Suprapubic skin (tissue), 4 donors: ENCODE measurements at places on chromosomes 3 and 15. TPM values are rescaled to one million over a fixed set of nuclear protein-coding genes. Genes with fewer than 3 reads are reported as not detected.

GRCh38 chr3:17035033-17035432 lies 150.3 kb downstream of the PLCL2 start:
- DNase-seq = no peak

DNA sequence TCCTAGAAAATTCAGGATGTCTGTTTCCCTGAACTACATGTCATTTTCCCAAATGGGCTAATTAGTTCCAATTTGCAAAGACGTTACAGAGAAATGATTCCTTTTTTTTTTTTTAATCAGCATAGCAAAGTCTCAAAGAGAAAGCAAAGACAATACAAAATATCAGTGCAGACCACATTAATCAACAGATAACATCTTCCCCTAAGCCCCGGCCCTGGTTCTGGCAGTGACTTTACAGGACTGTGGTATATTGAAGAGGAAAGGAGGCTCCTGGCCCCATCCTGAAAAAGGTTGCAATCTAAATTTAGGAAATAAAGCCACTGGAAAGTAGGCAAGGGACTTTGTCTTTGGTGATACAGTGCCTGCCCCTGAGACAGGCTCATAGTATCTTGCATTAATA lies 836.5 kb downstream of the NTRK3 start:
- DNase-seq = no peak

- no peak for DNase-seq
Measured at GRCh38 chr3:194711913-194712312, 26.2 kb downstream of the FAM43A start.

GRCh38 chr15:90141646-90142045 lies 39.4 kb upstream of the IDH2 start:
- DNase-seq = no peak

Gene DHX30
- 74.1 TPM for total RNA-seq
